ENCODE measurements at places on chromosomes 4 and X. TPM values are rescaled to one million over a fixed set of nuclear protein-coding genes. Genes with fewer than 3 reads are reported as not detected.

The ADH1A gene
- polyA plus RNA-seq, result 2.1 TPM

The LGI2 gene
- polyA plus RNA-seq, result 0.38 TPM

The SORBS2 gene
- 61.7 TPM for polyA plus RNA-seq

The RBM46 gene
- polyA plus RNA-seq, result 0.04 TPM

The TAPT1 gene
- polyA plus RNA-seq, result 7.3 TPM

The MCF2 gene
- 0.08 TPM for polyA plus RNA-seq

The SYTL4 gene
- polyA plus RNA-seq, result 4.0 TPM

- no peaks in the 10 kb centered on the region for H3K4me1 ChIP-seq
- no peak overlapping the region for H3K4me3 ChIP-seq
- no peak for DNase-seq
- H3K36me3 ChIP-seq, result no peaks in the 10 kb centered on the region
- no peaks in the 10 kb centered on the region for H3K27me3 ChIP-seq
- no peak overlapping the region for H3K27ac ChIP-seq
These were observed 12.8 kb downstream of the SMIM10L2A start for GRCh38 chrX:135434258-135435138.

DNA sequence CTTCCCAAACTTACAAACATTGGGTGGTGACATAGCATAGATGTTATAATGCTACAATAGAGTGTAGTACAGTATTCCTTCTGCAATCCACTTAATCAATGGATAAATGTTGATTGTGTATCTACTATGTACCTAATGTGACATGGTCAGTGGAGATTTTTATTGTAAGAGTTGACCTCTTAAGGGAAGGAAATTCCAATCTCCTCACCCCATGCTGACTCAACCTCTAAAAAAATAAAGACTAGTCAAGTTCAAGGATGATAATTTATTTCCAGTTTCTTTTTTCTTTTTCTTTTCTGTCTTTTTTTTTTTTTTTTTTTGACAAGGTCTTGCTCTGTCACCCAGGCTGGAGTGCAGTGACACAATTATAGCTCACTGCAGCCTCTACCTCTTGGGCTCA, 206.5 kb upstream of the STS start:
- no peak for DNase-seq
- no peak overlapping the region for H3K27ac ChIP-seq
- no peak overlapping the region for H3K4me3 ChIP-seq
- H3K27me3 ChIP-seq, result no peaks in the 10 kb centered on the region
- H3K36me3 ChIP-seq, result no peaks in the 10 kb centered on the region

DNA sequence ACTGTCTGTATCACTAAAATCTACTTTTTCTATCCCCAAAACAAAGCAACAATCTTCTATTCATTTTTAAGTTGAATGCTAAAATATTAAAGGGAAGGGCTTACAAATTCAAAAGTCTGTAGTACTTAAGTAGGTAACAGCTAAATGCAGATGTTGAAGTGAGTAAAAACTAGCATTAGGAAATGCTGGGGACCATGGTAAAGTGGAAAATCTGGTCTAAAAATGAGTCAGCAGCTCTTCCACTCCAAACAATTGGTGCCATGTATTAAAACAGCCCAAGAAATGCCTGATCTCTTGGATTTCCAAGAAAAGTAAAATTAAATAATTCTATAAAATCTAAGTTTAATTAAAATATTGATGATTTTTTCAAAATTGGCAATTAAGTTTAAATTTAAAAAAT, 73.3 kb upstream of the PPP3CA start:
- no peaks in the 10 kb centered on the region for H3K4me1 ChIP-seq
- no peaks in the 10 kb centered on the region for H3K36me3 ChIP-seq
- H3K4me3 ChIP-seq, result no peak overlapping the region
- DNase-seq, result no peak

DNA sequence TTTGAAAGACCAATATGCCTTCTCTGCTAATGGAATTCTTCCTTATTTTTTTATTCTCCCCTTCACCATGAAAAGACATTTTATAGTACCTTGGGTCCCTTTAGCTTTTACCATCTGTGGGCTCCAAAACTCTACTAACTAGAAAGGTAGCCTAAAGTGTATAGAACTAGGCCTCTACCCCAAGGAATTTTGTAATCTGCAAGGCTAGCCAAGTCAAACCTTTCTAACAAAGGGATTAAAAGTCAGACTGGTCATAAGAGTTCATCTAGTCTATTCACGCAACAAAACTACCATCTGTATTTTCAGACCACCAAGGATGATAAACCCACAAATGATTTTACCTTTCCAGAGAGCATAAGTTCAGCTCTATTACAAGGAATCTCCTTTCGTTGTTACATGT, 189.5 kb upstream of the DCAF8L1 start:
- no peak for DNase-seq
- H3K27me3 ChIP-seq, result peaks cover 6% of the 10 kb centered on the region
- no peaks in the 10 kb centered on the region for H3K4me1 ChIP-seq
- H3K27ac ChIP-seq, result no peak overlapping the region
- no peak overlapping the region for H3K4me3 ChIP-seq

DNA sequence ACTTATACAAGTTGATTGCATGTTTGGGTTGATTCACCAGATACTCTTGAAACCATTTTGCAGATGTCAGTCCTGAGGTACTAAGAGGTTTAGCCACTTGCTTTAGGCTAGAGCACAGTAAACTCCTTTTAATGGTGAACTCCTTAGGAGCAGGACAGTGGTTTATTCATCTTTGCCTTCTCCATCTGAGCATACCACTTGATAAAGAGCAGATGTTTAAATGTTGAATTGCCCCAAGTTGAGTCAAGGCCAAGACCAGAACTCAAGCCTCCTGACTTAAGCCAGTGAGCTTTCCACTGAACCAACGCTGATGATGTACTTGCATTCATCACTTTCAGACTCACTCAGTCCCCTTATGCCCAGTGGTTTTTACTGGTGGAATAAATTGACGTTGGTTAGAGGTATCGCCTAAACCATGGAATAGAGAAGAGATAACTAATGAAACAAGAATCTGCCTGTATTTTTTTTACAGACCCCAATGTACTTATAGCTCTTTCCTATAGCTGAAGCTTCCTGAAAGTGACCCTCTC, 7.5 kb downstream of the DAPP1 start:
- H3K27ac ChIP-seq, result no peak overlapping the region
- H3K4me3 ChIP-seq, result no peak overlapping the region
- H3K27me3 ChIP-seq, result no peaks in the 10 kb centered on the region
- no peak for DNase-seq
- H3K4me1 ChIP-seq, result no peaks in the 10 kb centered on the region
- no peaks in the 10 kb centered on the region for H3K36me3 ChIP-seq

- no peaks in the 10 kb centered on the region for H3K4me1 ChIP-seq
These were observed 25.1 kb downstream of the XIAP start for GRCh38 chrX:123884809-123885408.

- H3K4me1 ChIP-seq, result no peaks in the 10 kb centered on the region
- no peak overlapping the region for H3K27ac ChIP-seq
- no peaks in the 10 kb centered on the region for H3K27me3 ChIP-seq
- H3K36me3 ChIP-seq, result no peaks in the 10 kb centered on the region
These were observed 44.5 kb upstream of the SLC4A4 start for GRCh38 chr4:71294301-71294700.

GRCh38 chr4:106495476-106495875, 126.9 kb upstream of the GIMD1 start:
- H3K4me1 ChIP-seq, result no peaks in the 10 kb centered on the region
- H3K4me3 ChIP-seq, result no peak overlapping the region
- no peak overlapping the region for H3K27ac ChIP-seq

GRCh38 chr4:87500092-87500462, 29.1 kb downstream of the SPARCL1 start:
- H3K4me1 ChIP-seq, result no peaks in the 10 kb centered on the region
- no peaks in the 10 kb centered on the region for H3K36me3 ChIP-seq
- H3K4me3 ChIP-seq, result no peak overlapping the region

DNA sequence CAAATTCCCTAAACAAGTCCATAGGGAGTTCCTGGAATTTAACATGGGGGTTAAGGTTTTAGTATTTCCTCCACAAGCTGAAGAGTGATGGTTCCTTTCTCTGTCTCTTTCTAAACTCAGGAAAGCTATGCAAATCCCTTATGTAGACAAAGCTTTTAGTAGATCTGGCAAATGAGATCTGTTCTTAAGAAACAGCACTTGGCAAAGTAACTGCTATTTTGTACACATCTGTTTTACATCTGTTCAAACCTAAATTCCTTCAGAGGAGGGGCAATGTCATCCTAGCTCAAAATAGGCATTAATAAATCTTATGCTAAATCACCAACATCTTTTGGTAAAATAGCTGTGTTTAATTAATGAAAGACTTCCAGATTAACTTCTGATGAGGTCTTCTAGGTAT, 137.8 kb upstream of the TBC1D9 start:
- no peaks in the 10 kb centered on the region for H3K4me1 ChIP-seq
- no peak overlapping the region for H3K4me3 ChIP-seq
- no peak for DNase-seq
- no peak overlapping the region for H3K27ac ChIP-seq
- no peaks in the 10 kb centered on the region for H3K27me3 ChIP-seq

- H3K36me3 ChIP-seq, result no peaks in the 10 kb centered on the region
- no peak overlapping the region for H3K4me3 ChIP-seq
- no peak overlapping the region for H3K27ac ChIP-seq
- H3K4me1 ChIP-seq, result no peaks in the 10 kb centered on the region
These were observed 30.3 kb downstream of the NSDHL start for GRCh38 chrX:152861116-152861515.

DNA sequence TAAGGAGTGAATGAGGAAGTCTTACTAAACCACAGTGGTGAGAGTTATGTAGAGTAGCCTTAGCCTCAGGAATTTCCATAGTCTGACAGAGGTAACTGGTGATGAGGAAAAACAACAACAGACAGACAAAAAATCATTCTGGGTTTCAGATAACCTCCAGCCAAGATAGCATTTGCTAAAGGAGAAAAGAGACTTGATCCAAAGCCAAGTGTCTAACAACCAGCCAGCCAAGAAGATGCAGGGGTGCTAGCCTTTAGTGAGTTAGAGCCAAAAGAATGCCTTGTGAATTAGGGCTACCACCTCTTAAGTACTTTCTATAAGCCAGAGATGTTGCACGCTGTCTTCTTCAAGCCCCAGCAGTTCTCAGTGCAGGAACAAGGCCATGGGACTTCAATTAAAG, 478.0 kb upstream of the CPEB2 start:
- no peaks in the 10 kb centered on the region for H3K4me1 ChIP-seq
- H3K27ac ChIP-seq, result no peak overlapping the region
- no peak for DNase-seq
- no peaks in the 10 kb centered on the region for H3K27me3 ChIP-seq

DNA sequence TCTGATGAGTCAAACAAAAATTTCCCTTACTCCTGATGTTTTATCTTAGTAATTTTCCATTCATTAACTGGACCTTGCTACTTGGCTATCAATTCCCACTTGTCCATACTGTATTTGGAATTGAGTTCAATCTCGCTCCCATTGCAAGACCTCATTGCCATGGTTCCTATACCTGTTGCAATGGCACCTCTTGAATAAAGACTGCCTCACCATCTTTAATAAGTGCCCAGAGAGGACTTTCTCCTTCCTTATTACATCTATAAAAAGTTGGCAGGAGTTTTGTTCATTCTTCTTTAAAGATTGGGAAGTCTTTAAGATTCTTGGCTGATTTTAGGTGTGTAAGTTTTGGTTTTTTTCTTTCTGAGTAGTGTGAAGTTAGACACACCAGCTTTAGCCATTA, 397.4 kb downstream of the SPOCK3 start:
- H3K4me1 ChIP-seq, result no peaks in the 10 kb centered on the region
- H3K4me3 ChIP-seq, result no peak overlapping the region
- H3K27ac ChIP-seq, result no peak overlapping the region

DNA sequence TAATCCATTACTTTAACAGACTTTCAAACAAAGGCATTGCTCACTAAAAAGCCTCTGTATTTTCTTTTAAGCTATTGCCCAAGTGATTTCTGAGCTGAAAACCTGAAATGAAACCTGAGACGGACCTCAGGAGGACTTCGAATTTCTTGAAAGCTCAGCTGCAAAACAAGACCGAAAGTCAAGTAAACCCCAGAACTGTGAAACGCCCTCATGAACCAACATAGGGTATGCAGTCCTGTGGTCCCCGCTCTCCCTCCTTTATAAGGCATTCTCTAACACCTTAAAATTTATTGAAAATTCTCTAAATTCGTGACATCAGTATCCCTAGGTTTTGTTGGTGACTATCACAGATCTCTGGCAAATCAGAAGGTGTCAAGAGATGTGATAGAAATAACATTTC, 91.8 kb downstream of the SHISA3 start:
- H3K4me3 ChIP-seq, result no peak overlapping the region
- H3K4me1 ChIP-seq, result no peaks in the 10 kb centered on the region
- no peaks in the 10 kb centered on the region for H3K27me3 ChIP-seq

- no peak for DNase-seq
- no peak overlapping the region for H3K27ac ChIP-seq
- no peak overlapping the region for H3K4me3 ChIP-seq
- H3K4me1 ChIP-seq, result no peaks in the 10 kb centered on the region
- no peaks in the 10 kb centered on the region for H3K36me3 ChIP-seq
- no peaks in the 10 kb centered on the region for H3K27me3 ChIP-seq
These were observed 98.8 kb upstream of the SPRY1 start for GRCh38 chr4:123297836-123298235.

DNA sequence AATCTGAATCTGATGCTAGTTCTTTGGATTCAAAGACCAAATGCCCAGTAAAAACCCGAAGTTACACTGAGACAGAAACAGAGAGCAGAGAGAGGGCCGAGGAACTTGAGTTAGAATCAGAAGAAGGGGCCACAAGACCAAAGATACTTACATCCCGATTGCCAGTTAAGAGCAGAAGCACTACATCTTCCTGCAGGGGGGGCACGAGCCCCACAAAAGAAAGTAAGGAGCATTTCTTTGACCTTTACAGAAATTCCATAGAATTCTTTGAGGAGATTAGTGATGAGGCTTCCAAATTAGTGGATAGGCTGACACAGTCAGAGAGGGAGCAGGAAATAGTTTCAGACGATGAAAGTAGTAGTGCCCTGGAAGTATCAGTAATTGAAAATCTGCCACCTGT, 309.3 kb downstream of the ANK2 start:
- no peaks in the 10 kb centered on the region for H3K36me3 ChIP-seq
- no peaks in the 10 kb centered on the region for H3K4me1 ChIP-seq
- no peak for DNase-seq

DNA sequence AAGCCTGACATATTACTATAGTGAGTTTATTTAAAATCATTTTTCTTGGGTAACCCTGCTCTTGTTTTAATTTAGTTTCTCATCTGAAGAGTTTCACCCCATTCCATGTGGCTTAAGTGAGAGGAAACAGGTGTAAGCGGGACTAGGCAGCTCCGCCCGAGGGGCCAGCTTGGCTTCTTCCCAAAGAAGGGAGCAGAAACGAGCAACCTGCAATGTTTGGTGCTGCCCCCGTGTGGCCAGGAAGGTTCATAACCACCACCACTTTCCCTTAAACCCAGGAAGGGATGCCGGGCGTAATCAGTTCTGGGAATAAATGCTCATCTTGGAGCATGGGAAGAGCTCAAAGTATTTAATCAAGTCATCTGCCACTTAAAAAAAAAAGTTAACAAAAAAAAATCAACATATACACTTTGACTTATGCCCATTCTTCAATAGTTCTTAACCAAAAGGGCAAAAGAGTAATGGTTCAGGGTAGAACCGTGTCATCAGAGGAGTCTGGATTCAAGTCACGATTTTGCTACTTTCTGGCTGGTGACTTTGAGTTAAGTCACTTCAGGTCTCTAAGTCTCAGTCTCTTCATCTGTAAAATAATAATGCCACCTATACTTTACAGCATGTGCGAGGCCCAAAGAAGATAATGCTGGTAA, 147.9 kb downstream of the NSUN7 start:
- no peaks in the 10 kb centered on the region for H3K27me3 ChIP-seq
- no peaks in the 10 kb centered on the region for H3K36me3 ChIP-seq
- peak; percentile 69 for DNase-seq
- no peaks in the 10 kb centered on the region for H3K4me1 ChIP-seq
- no peak overlapping the region for H3K4me3 ChIP-seq
- no peak overlapping the region for H3K27ac ChIP-seq

All from pancreas (tissue), 10 donors.